ENCODE measurements at places on chromosomes 3 and 15. TPM values are rescaled to one million over a fixed set of nuclear protein-coding genes. Genes with fewer than 3 reads are reported as not detected.

Gene SI
- not detected for total RNA-seq

Gene TMEM87A
- 45.5 TPM for total RNA-seq

Gene CPNE4
- not detected for total RNA-seq

Gene SAMMSON
- total RNA-seq, result not detected

Gene GPR156
- total RNA-seq, result 0.27 TPM

Gene SMCO1
- total RNA-seq, result not detected

Gene FRMD4B
- 77.7 TPM for total RNA-seq

Gene GRK7
- not detected for total RNA-seq

Gene ARPIN
- 18.7 TPM for total RNA-seq

Gene GXYLT2
- total RNA-seq, result 0.24 TPM

Gene CTSH
- total RNA-seq, result 7.0 TPM

Gene MESP1
- 1.7 TPM for total RNA-seq

Gene GAP43
- not detected for total RNA-seq

Gene RTP3
- not detected for total RNA-seq

Gene CPLX3
- total RNA-seq, result not detected

Gene PLD1
- 108 TPM for total RNA-seq

Gene MRPS11
- 71.7 TPM for total RNA-seq

Gene CYP1A2
- total RNA-seq, result not detected

Gene FBXW12
- not detected for total RNA-seq

Gene ACAN
- total RNA-seq, result not detected

Gene SV2B
- total RNA-seq, result not detected

Gene PIK3CB
- 28.4 TPM for total RNA-seq

Gene AQR
- total RNA-seq, result 37.5 TPM

Gene IDH3A
- 63.9 TPM for total RNA-seq

Gene CHRNA3
- total RNA-seq, result not detected

Gene PP2D1
- total RNA-seq, result not detected

Gene AADAC
- total RNA-seq, result 0.27 TPM

Gene DGKG
- not detected for total RNA-seq

Data from endothelial cell of umbilical vein (primary cell).